ENCODE measurements at places on chromosomes 5 and 9.

DNA sequence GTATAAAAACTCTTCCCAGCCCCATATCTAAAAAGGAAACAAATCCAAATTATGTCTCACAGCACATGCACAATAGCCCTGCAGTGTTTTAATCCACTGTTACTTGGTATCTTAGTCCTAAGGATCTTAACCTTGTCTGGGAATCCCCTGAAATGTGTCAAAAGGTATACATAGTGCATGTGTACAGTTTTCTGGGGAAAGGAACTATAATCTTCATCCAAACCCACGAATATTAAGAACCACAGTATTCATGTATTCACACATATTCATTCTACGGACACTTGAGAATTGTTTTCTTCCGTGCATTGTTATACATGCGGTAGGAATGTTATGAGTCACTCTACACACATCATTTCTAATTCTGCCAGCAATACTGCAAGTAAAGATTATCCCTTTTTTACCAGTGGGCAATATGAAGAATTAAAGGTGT, 47.8 kb upstream of the SNX2 start:
- DNase-seq: no peak

- no peak for DNase-seq
Observed at GRCh38 chr5:96655085-96655484, 7.1 kb upstream of the CAST start.

DNA sequence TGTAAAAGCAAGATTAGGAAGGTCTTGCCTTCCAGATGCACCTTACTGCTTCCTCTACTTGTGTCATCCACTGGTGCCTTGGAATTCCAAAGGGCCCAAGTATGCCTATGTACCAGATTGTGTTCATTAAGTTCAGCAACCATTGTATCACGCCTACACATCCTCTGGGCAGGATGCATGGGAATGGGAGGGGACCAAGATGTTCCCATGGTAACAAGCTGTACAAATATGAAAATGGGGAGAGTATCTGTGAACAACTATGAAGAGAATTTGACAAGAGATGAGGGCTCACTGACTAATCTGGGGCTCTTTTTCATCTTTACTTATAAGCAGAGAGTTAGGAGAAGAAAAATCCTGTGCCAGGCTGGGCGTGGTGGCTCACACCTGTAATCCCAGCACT, 137.8 kb upstream of the MAP1B start:
- no peak for DNase-seq

GRCh38 chr5:75331-76320, 16.3 kb upstream of the PLEKHG4B start:
- no peak for DNase-seq

- DNase-seq: no peak
Observed at GRCh38 chr9:109224751-109225150, 57.7 kb upstream of the FRRS1L start.

DNA sequence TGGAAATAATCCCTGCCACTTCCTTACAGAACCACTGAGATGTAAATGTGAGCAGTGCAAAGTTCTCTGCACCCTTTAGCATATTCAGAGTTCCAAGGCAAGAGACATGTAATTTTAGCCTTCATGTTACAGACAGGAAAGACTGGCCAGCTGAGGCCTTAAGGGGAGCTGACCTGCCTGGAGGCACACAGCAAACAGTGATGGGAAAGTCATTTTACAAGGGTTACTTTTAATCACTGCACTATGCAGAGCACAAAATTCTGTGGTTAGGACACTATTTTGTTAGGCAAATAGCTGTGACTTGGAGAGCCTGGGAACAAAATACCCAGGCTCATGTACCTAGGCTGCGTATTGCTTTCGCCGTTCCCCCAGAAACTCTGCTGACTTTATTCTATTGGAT, 30.2 kb upstream of the TNIP1 start:
- no peak for DNase-seq

Data from hippocampal formation (tissue), 2 donors.